ENCODE measurements at places on chromosomes 2 and 18. TPM values are rescaled to one million over a fixed set of nuclear protein-coding genes. Genes with fewer than 3 reads are reported as not detected.

- no peak for DNase-seq
These were observed 70.1 kb upstream of the GRB14 start for GRCh38 chr2:164691346-164691887.

DNA sequence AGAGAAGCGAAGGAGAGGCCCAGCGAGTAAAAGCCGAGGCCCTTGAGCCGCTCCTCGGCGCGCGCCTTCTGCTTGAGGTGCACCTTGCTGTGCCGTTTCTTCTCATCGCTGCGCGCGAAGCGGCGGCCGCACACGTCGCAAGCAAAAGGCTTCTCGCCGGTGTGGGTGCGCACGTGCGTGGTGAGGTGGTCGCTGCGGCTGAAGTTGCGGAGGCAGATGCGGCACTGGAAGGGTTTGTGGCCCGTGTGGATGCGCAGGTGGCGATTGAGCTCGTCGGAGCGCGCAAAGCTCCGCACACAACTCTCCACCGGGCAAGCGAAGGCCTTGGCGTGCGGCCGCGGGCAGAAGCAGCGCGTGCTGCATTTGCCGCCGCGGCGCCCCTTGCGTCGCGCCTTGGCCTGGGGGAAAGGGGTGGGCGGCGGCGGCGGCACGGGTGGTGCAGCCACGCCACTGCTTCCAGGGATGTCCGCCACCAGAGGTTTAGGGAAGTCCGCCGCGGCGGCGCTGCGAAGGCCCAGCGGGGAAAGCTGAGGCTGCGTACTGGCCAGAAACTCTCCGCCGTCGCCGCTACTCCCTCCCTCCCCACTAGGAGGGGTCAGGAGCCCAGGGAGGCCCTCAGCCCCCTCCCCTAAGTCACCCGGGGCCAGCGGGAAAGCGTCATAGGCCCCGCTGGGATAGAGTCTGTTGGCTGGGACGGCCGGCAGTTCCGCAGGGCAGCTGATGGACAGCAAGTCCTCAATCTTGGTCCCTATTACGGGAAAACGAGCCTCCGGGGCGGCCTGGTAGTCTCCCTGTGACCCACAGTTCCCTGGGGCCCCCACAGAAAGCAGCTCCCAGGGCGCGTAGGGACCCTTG, 1.7 kb downstream of the EGR4 start:
- DNase-seq, result no peak

GRCh38 chr2:209368914-209369313, 54.9 kb upstream of the MAP2 start:
- DNase-seq, result peak; percentile 94

DNA sequence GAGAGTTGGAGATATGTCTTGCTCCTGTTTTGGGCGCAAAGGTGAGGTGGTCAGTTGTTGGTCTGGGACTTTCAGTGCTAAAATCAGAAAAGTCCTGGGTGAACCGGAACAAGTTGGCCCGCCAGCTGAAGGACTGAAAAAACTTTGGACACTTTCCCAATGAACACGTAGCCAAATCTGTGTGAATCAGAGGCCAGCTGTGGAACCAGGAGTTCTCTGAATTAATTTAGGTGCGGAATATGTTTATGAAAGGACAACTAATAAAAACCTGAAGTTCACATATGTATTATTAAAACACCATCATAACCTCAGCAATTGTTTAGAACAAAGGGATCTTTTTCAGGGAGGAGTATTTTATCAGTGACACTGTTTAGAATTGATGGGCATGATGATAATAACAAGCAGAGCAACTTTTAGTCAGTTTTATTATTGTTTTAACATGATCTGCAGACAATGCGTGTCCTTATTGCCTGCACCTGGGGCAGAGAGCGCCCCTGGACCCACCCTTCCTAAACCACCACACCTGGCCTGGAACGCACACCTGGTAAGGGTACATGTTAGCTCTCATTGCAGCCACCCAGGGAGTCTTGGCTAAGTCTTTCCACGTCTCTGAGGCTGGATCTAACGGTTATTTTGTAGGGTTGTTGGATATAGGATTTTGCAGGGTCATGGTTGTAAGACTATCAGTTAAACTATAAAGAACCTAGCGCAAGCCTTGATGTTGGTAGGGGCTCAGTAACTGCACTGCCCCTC, 9.9 kb upstream of the ODC1 start:
- no peak for DNase-seq

DNA sequence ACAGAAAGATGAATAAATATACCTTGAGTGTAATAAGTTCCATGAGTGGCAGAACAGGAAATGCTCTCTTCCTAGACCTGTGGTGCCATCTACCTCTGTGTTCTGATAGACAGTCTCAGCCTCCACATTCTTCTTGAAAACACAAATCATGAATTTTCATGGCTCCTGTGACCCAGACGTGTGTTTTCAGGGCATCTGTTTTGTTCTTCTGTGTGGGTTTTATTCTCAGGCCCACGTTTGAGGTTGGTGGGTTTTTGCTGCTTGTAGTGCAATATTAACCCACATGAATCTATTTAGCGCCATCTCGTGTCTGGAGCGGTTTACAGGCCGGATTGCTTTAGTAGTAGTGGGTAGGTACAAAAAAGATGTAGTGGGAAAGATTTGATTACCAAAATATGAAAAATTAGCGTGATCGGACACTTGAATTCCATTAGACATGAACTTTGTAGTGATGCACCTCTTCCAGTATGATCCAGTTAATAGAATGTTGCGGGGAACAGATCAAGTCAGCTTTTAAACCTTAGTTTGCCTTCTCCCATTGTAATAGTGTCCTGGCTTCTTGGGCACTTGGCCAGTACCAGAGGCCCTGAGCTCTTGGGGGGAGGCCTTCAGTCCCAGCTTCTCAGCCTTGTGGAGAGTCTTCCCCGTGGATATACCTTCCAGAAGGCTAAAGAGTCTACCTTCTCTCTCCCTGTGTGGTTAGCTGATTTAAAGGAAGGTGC, 256.5 kb downstream of the TPGS2 start:
- no peak for DNase-seq

DNA sequence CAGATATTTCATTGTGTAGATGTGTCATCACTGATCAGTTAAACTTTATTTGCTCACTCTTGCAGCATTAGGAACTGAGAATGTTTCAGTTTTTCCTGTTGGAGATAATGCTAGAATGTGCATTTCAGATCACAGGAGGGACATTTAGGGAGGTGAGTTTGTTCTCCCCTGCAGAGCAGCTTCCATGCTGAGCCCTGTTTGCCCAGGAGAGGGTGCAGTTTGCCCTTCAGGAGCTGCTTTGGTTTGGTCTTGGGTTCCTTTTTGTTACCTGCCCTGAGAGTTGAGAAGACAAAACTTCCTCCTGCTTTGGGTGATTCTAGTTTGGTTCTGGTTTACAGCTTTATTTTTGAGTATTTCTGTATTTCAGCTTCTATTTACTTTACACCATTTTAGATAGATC, 49.9 kb downstream of the DGKD start:
- no peak for DNase-seq

DNA sequence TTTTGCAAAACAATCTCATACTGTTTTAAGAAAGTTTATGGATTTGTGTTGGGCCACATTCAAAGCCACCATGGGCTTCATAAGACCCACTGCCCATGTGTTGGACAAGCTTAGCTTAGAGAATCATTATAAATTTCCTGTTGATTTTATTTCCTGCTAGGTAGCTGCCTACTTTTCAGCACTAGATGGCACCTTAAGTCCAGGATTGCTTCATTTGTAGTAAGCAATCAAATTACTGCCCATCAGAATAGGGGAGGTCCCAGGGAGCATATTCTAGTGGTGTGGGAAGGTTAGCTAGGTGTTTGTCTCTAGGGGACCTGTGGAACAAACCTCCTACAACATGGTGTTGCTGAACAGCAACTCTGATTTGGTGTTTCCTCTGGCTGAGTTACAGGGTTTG, 11.0 kb upstream of the DCDC2C start:
- no peak for DNase-seq

- peak; percentile 23 for DNase-seq
These were observed 306.5 kb upstream of the TNP1 start for GRCh38 chr2:217166241-217166850.

DNA sequence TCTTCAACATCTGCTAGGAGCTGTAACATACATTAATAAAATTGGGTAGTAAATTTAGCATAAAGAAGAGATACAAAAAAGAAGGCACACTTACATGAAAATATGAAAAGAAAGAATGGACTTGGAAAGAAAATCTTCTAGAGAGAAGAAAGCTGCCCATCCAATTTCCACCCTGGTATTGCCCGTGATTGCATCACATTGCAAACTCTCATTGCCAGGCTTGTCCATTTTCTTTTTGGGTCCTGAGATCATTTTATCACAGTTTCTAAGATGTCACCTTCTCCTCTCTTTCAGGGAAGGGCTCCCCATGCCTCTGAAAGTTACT, 321.5 kb downstream of the RND3 start:
- DNase-seq, result no peak

DNA sequence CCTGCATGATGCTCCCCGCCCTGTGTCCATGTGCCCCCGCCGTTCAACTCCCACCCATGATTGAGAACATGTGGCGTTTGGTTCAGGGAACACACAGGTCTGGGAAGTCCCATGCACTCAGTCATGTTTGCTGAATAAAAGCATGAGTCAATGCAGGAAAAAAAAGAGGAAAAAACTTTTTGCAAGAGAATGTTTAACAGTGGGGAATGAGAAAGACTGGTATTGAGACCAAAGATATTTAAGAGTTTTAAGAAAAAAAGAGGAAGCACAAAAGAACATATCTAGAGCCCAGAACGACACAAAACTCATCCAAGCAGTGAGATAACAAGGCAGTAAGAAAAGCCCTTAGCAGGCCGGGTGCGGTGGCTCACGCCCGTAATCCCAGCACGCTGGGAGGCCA, 279.2 kb upstream of the THSD7B start:
- no peak for DNase-seq

- DNase-seq, result no peak
These were observed 1681.0 kb upstream of the DDX18 start for GRCh38 chr2:116133381-116133942.

DNA sequence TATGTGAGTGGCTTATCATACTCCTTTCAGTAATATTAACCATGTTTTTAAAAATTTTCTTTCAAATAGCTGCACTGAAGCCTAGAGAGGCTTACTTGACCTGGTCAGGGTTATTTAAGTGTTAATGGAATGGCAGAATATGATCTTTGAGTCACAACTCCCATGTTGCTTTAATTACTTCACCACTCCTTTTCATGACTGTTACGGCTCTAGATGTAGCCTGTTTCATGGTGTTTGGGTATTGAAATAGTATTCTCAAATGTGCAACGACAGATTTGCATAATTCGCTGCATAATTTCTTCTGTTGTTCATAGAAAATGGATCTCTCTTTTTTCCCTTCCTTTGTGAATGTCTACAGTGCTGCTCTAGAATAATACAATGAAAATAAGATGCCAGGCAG, 51.6 kb upstream of the PLA2R1 start:
- DNase-seq, result no peak

- DNase-seq, result no peak
These were observed 50.6 kb upstream of the FN1 start for GRCh38 chr2:215486291-215487001.

DNA sequence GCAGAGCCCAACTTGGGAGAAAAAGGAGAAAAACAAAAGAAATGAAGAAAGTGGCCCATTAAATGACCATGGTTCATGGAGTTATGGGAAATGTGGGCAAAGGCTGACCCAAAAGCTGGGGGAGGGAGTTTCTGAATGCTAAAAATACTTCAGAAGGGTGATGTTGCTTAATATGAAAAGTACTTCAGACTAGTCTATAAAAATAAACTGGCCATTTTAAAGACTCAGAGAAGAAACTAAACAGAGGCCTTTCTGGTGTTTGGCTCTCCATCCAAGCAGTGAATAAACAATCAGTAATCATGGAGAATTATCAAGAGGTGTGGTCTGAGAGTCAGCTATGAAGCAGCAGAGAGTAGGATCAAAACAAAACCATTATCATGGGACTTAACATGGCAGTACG, 160.8 kb upstream of the MAPRE2 start:
- DNase-seq, result no peak

- DNase-seq, result peak; percentile 51
These were observed 1783.9 kb downstream of the SUCLG1 start for GRCh38 chr2:82675186-82675585.

- no peak for DNase-seq
These were observed 18.2 kb upstream of the ADAM17 start for GRCh38 chr2:9573840-9574239.

GRCh38 chr2:74742471-74742870, 88.4 kb downstream of the SEMA4F start:
- DNase-seq, result no peak

- no peak for DNase-seq
These were observed 24.3 kb downstream of the RNF144A start for GRCh38 chr2:6941299-6942046.

Gene ALKAL2
- total RNA-seq, result 2.8 TPM

Gene MTCL1
- 50.5 TPM for total RNA-seq

Gene ACYP2
- 7.7 TPM for total RNA-seq

Gene CMPK2
- total RNA-seq, result 9.8 TPM

Gene MOGAT1
- not detected for total RNA-seq

Gene RNU2-63P
- not detected for total RNA-seq

Gene GPBAR1
- total RNA-seq, result 0.92 TPM

All from kidney epithelial cell (primary cell).